Endothelial cell (in vitro differentiated cells): ENCODE measurements at places on chromosomes 3 and 15. TPM values are rescaled to one million over a fixed set of nuclear protein-coding genes. Genes with fewer than 3 reads are reported as not detected.

The IFRD2 gene
- 43.2 TPM for total RNA-seq

The NRROS gene
- total RNA-seq: 18.6 TPM

DNA sequence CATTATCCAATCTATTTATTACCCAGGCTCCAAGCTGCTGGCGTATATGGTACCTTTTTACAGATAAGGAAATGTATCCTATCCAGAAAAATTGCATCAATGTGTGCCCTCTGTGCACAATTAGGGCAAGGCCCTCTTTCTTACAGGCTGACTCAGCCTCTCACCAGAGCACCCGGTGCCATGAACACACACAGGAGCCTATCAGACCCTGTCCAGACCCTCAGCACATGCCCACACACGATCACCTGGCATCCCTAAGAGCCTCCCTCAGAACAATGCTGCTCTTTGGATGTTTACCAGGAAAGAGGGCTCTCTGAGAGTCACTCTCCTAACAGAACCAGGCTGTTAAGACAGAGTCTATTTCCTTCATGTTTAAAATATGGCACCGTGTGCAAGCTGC, 460.0 kb upstream of the TBL1XR1 start:
- peaks cover 7% of the 10 kb centered on the region for H3K4me1 ChIP-seq
- no peak for DNase-seq
- no peaks in the 10 kb centered on the region for H3K36me3 ChIP-seq
- no peak overlapping the region for H3K27ac ChIP-seq
- H3K27me3 ChIP-seq: no peaks in the 10 kb centered on the region

GRCh38 chr3:18250991-18251390, 174.1 kb downstream of the SATB1 start:
- H3K36me3 ChIP-seq: no peaks in the 10 kb centered on the region
- no peak overlapping the region for H3K4me3 ChIP-seq
- H3K27me3 ChIP-seq: no peaks in the 10 kb centered on the region
- no peak for DNase-seq
- no peak overlapping the region for H3K27ac ChIP-seq

GRCh38 chr3:44995142-44995770, 19.2 kb downstream of the EXOSC7 start:
- H3K36me3 ChIP-seq: peaks cover 38% of the 10 kb centered on the region
- H3K27ac ChIP-seq: no peak overlapping the region
- no peak for DNase-seq
- H3K4me1 ChIP-seq: peaks cover 9% of the 10 kb centered on the region

The PLSCR2 gene
- total RNA-seq: not detected

The CIAO2A gene
- total RNA-seq: 51.4 TPM

The GABRR3 gene
- total RNA-seq: not detected

The CLRN1 gene
- total RNA-seq: not detected

The THSD4 gene
- 0.92 TPM for total RNA-seq

- H3K36me3 ChIP-seq: peaks cover 5% of the 10 kb centered on the region
- no peak overlapping the region for H3K4me3 ChIP-seq
- H3K27ac ChIP-seq: no peak overlapping the region
- H3K4me1 ChIP-seq: no peaks in the 10 kb centered on the region
- DNase-seq: no peak
These were observed 57.8 kb downstream of the IMPG2 start for GRCh38 chr3:101262393-101263240.

DNA sequence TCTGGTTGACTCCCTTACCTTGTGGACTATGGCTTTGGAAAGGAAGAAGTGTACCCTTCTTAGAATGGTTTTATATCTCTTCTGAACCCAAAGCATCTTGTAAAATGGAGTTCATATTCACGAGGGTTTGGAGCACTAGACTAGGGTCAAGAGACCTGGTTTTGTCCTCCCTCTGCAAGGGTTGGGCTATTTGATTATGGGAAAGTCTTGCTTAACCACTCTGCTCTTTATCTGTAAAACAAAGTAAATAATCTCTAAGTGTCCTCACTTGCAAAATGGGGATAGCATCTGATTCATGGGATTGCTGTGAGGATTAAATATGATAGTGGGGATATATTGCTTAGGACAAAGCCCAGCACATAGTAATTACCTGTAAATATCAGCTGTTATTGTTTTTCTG, 17.9 kb upstream of the SLC2A2 start:
- no peak overlapping the region for H3K27ac ChIP-seq
- no peaks in the 10 kb centered on the region for H3K4me1 ChIP-seq
- no peak overlapping the region for H3K4me3 ChIP-seq
- H3K27me3 ChIP-seq: no peaks in the 10 kb centered on the region

DNA sequence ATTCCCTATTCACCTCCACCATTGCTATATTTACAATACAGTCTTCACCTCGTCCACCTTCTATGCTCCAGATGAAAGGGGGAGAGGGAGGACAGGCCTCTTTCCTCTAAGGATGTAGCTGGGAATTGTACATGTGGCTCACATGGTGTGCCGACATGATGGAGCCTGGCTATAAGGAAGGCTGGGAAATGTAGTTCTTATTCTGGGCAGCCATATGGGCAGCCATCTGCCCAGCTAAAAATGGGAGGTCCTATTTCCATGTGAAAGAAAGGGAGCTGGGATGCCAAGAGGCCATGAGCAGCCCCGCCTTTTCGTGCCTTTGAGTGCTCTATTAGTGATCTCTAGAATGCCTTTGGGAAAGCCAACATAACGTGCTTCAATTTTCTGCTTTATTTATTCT, 27.1 kb upstream of the MGLL start:
- no peak overlapping the region for H3K27ac ChIP-seq
- H3K4me1 ChIP-seq: peaks cover 6% of the 10 kb centered on the region
- H3K27me3 ChIP-seq: no peaks in the 10 kb centered on the region
- H3K36me3 ChIP-seq: no peaks in the 10 kb centered on the region
- no peak overlapping the region for H3K4me3 ChIP-seq
- no peak for DNase-seq

The OR5K4 gene
- total RNA-seq: not detected

DNA sequence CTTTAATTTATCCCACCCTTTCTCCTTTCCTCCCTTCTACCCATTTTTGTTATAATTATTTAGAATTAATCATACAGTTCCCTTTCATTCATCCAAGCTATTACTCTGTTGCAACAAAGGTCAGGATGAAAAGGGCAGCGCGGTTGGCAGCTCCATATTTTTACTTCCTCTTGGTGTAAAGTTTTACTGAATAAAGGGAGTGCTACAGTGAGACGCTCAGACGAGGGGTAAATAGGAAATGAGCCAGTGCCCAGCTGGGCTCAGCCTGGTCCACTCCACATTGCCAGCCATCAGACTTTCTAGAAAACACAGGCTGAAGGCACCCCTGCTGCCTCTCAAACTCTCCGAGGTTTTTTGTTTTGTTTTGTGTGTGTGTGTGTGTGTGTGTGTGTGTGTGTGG, 21.9 kb upstream of the ZBTB38 start:
- H3K36me3 ChIP-seq: no peaks in the 10 kb centered on the region
- no peak for DNase-seq
- H3K27ac ChIP-seq: no peak overlapping the region
- H3K4me3 ChIP-seq: no peak overlapping the region
- H3K4me1 ChIP-seq: peaks cover 7% of the 10 kb centered on the region

The CTXN2 gene
- total RNA-seq: 0.18 TPM

GRCh38 chr3:192253138-192253887, 474.0 kb downstream of the FGF12 start:
- no peaks in the 10 kb centered on the region for H3K36me3 ChIP-seq
- H3K27me3 ChIP-seq: no peaks in the 10 kb centered on the region
- H3K27ac ChIP-seq: no peak overlapping the region
- no peaks in the 10 kb centered on the region for H3K4me1 ChIP-seq
- no peak for DNase-seq
- no peak overlapping the region for H3K4me3 ChIP-seq

The AADACL2 gene
- not detected for total RNA-seq

The MTMR10 gene
- 15.1 TPM for total RNA-seq

The RHCG gene
- total RNA-seq: not detected

GRCh38 chr3:48215019-48215418, 8.3 kb upstream of the CAMP start:
- H3K27me3 ChIP-seq: peaks cover 3% of the 10 kb centered on the region
- no peak overlapping the region for H3K27ac ChIP-seq
- H3K36me3 ChIP-seq: no peaks in the 10 kb centered on the region
- no peaks in the 10 kb centered on the region for H3K4me1 ChIP-seq
- H3K4me3 ChIP-seq: no peak overlapping the region

- peaks cover 36% of the 10 kb centered on the region for H3K36me3 ChIP-seq
- H3K27ac ChIP-seq: no peak overlapping the region
- no peak for DNase-seq
- H3K4me3 ChIP-seq: no peak overlapping the region
- H3K4me1 ChIP-seq: no peaks in the 10 kb centered on the region
These were observed 24.9 kb upstream of the ACAD9 start for GRCh38 chr3:128854475-128854874.

- no peaks in the 10 kb centered on the region for H3K4me1 ChIP-seq
- peaks cover 1% of the 10 kb centered on the region for H3K27me3 ChIP-seq
- H3K4me3 ChIP-seq: no peak overlapping the region
- DNase-seq: no peak
- no peaks in the 10 kb centered on the region for H3K36me3 ChIP-seq
These were observed 172.3 kb upstream of the MCTP2 start for GRCh38 chr15:94059013-94059587.

GRCh38 chr15:65326117-65326526, 21.6 kb downstream of the RNU5B-1 start:
- peaks cover 29% of the 10 kb centered on the region for H3K4me1 ChIP-seq
- H3K36me3 ChIP-seq: peaks cover 20% of the 10 kb centered on the region
- H3K27me3 ChIP-seq: peaks cover 12% of the 10 kb centered on the region
- DNase-seq: peak; percentile 65
- H3K27ac ChIP-seq: peak overlapping the region; percentile 67

The SCN5A gene
- total RNA-seq: 1.4 TPM

The PLA2G4E gene
- not detected for total RNA-seq

GRCh38 chr15:62415498-62415897, 250.4 kb upstream of the C2CD4B start:
- peaks cover 2% of the 10 kb centered on the region for H3K4me1 ChIP-seq
- H3K36me3 ChIP-seq: no peaks in the 10 kb centered on the region
- H3K27me3 ChIP-seq: peaks cover 2% of the 10 kb centered on the region
- no peak for DNase-seq
- H3K4me3 ChIP-seq: no peak overlapping the region
- no peak overlapping the region for H3K27ac ChIP-seq

The KBTBD13 gene
- total RNA-seq: not detected

DNA sequence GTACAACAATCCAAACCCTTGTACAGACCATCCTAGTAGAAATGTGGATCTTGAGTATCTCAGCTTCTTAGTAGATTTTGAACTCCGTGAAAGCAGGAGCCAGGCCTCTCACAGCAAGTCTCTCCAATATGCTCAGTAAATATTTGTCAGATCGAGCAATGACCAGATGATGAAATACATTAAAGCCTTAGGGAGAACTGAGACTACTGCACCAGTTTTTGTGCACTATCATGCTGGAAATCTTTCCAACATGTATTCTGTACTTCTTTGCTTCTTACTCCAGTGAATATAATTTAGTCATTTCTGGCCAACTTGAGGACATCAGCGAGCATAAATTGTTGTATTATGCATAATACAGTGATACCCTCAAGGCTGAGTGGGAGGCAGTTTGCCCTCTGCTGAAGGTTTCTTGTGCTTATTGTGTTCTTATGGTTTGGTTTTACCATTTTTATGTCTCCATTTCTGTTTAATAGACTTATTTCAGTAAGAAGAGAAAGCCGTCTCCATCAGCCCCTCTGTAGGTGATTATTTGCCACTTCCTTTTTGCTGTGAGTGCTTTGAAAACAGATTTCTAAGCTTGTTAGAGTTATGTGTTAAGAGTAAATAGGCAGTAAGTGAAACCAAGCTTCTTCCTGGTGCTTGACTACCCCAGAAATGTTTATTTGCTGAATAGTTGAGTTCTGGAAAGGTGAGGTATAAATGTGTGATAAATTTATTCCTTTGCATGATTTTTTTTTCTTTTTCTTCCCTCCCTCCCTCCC, 147.1 kb downstream of the PGPEP1L start:
- H3K27ac ChIP-seq: no peak overlapping the region
- peaks cover 4% of the 10 kb centered on the region for H3K27me3 ChIP-seq
- no peaks in the 10 kb centered on the region for H3K36me3 ChIP-seq
- peaks cover 34% of the 10 kb centered on the region for H3K4me1 ChIP-seq
- H3K4me3 ChIP-seq: no peak overlapping the region

DNA sequence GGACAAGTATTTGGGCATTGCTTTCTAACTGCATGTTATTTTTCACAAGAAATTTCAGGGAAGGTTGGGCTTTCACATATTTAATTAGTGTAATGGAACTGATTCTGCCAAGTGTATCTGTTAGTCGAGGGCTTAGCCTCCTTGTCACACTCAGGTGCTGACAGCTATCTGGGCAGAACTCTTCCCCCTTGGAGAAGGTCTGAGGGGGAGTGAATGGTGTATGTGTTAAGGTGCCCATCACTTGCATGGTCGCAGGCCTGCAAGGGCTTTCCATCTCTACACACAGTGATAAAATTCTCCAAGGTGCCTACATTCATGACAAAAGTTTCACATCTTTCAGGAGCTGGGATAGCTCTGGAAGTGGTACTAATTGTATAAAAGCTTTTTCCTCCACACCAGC, 97.6 kb upstream of the ICE2 start:
- H3K27me3 ChIP-seq: no peaks in the 10 kb centered on the region
- H3K27ac ChIP-seq: no peak overlapping the region
- no peaks in the 10 kb centered on the region for H3K36me3 ChIP-seq
- no peak overlapping the region for H3K4me3 ChIP-seq
- peaks cover 14% of the 10 kb centered on the region for H3K4me1 ChIP-seq
- no peak for DNase-seq

GRCh38 chr15:99981839-99982658, 248.8 kb upstream of the LYSMD4 start:
- DNase-seq: peak; percentile 16
- H3K4me1 ChIP-seq: peaks cover 26% of the 10 kb centered on the region
- H3K27ac ChIP-seq: no peak overlapping the region
- peaks cover 5% of the 10 kb centered on the region for H3K36me3 ChIP-seq

The CHL1 gene
- total RNA-seq: not detected

The SEMA6D gene
- total RNA-seq: 12.8 TPM

The RASGRF1 gene
- not detected for total RNA-seq

- H3K4me1 ChIP-seq: no peaks in the 10 kb centered on the region
- H3K27ac ChIP-seq: no peak overlapping the region
- H3K4me3 ChIP-seq: no peak overlapping the region
- H3K36me3 ChIP-seq: no peaks in the 10 kb centered on the region
- no peaks in the 10 kb centered on the region for H3K27me3 ChIP-seq
- no peak for DNase-seq
These were observed 790.0 kb downstream of the FHIT start for GRCh38 chr3:60461267-60461666.

The IGF2BP2 gene
- 165 TPM for total RNA-seq

DNA sequence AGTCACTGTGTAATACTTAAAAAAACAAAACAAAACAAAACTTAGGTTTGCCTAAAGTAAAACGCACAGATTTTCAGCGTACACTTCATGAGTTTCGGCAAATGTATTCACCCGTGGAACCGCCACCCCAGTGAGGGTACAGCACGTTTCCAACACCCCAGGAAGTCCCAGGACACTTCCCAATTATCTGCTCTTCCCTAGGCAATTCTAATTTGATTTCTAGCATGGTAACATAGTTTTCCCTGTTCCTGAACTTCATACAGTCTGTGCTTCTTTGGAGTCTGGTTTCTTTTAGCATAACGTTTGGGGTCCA, 497 bp upstream of the CLASP2 start:
- peak overlapping the region; percentile 94 for H3K27ac ChIP-seq
- peak overlapping the region; percentile 94 for H3K4me3 ChIP-seq
- peaks cover 5% of the 10 kb centered on the region for H3K36me3 ChIP-seq

- H3K4me1 ChIP-seq: peaks cover 5% of the 10 kb centered on the region
- no peak overlapping the region for H3K27ac ChIP-seq
- peaks cover 3% of the 10 kb centered on the region for H3K27me3 ChIP-seq
- H3K4me3 ChIP-seq: no peak overlapping the region
These were observed 37.3 kb upstream of the ATP10A start for GRCh38 chr15:25900431-25900830.

The AGTR1 gene
- total RNA-seq: not detected

GRCh38 chr3:155736381-155736780, 8.5 kb downstream of the PLCH1 start:
- H3K27ac ChIP-seq: no peak overlapping the region
- no peaks in the 10 kb centered on the region for H3K4me1 ChIP-seq
- no peak for DNase-seq
- no peaks in the 10 kb centered on the region for H3K36me3 ChIP-seq
